ENCODE measurements at places on chromosomes 6 and 20. TPM values are rescaled to one million over a fixed set of nuclear protein-coding genes. Genes with fewer than 3 reads are reported as not detected.
A peak's percentile ranks its signal among the peaks of the same experiment; 100 is the strongest.

POM121L2 gene
- not detected for polyA plus RNA-seq

HLA-E gene
- 1,099 TPM for polyA plus RNA-seq

BTNL2 gene
- not detected for polyA plus RNA-seq

PLEKHG1 gene
- polyA plus RNA-seq, result 0.05 TPM

DNA sequence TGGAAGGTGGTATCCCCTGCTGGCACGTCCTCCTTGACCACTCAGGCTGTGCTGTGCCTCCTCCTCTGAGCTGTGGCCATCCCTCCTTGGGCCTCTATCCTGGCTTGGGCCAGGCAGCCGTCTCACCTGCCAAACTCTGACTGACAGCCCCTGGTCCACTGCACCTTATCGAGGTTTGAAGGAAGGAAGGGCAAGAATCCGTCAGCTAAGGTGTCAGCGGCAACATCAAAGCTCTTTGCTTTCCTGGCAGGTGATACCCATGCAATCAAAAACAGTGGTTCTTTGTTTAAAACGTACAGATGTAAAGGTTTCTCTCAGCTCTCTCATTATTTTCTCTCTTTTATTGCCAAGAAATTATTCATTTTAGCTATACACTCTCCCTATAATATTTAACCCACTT lies 203.9 kb downstream of the TBXT start:
- H3K4me1 ChIP-seq, result no peaks in the 10 kb centered on the region
- no peak overlapping the region for H3K4me3 ChIP-seq
- no peak for DNase-seq
- no peaks in the 10 kb centered on the region for H3K36me3 ChIP-seq
- no peak overlapping the region for H3K27ac ChIP-seq
- no peaks in the 10 kb centered on the region for H3K27me3 ChIP-seq

DNA sequence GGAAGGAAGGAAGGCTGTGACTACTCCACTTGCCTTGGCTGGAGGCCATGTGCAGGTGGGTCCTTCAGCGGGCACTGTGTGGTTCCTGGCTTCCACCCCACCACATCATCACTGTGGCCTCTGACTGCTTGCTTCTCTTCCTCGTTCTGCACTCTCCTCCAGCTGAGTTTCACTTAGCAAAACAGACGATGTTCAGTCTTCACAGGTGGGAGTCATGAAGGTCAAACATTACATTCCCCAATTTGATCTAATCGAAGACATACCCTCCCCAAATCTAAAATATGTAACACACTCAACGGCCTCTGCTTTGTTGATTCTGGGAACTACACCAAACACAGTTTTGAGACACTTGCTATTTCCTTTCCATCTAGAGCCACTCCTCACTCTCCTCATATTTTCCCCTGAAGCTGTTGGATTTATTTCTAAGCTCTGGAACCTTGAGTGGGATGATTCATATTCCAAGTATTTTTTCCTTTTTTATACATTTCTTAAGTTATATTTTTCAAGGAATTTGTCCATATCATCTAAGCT lies 132.5 kb upstream of the FOXA2 start:
- H3K4me3 ChIP-seq, result no peak overlapping the region
- H3K36me3 ChIP-seq, result no peaks in the 10 kb centered on the region
- H3K4me1 ChIP-seq, result no peaks in the 10 kb centered on the region

GRCh38 chr6:168783720-168784119 lies 342.7 kb downstream of the SMOC2 start:
- H3K36me3 ChIP-seq, result no peaks in the 10 kb centered on the region
- DNase-seq, result no peak
- no peaks in the 10 kb centered on the region for H3K4me1 ChIP-seq
- H3K4me3 ChIP-seq, result no peak overlapping the region
- no peaks in the 10 kb centered on the region for H3K27me3 ChIP-seq

- H3K4me1 ChIP-seq, result no peaks in the 10 kb centered on the region
- no peaks in the 10 kb centered on the region for H3K36me3 ChIP-seq
- no peak for DNase-seq
- H3K27me3 ChIP-seq, result no peaks in the 10 kb centered on the region
- H3K27ac ChIP-seq, result no peak overlapping the region
- H3K4me3 ChIP-seq, result no peak overlapping the region
Observed at GRCh38 chr6:130908188-130908587, 81.0 kb downstream of the SMLR1 start.

- no peaks in the 10 kb centered on the region for H3K27me3 ChIP-seq
- no peaks in the 10 kb centered on the region for H3K36me3 ChIP-seq
- no peak overlapping the region for H3K27ac ChIP-seq
- peaks cover 50% of the 10 kb centered on the region for H3K4me1 ChIP-seq
- DNase-seq, result no peak
- H3K4me3 ChIP-seq, result no peak overlapping the region
Observed at GRCh38 chr6:14349507-14349906, 231.9 kb downstream of the CD83 start.

DNA sequence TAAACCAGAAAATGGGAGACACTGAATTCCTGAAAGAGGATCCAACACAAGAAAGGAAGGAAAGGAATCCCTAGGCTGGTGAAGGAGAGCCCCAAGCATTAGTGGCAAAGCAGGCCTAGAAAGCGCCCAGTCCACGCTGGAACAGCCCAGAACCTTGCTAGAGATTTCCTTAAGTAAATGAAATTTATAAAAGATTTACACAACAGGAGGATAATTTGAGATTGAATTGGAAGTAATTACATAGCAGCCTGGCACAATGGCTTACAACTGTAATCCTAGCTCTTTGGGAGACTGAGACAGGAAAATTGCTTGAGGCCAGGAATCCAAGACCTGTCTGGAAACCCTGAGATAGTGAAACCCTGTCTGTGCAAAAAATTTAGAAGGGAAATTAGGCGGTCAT lies 26.8 kb upstream of the C20orf144 start:
- no peak for DNase-seq
- H3K4me3 ChIP-seq, result no peak overlapping the region
- H3K27ac ChIP-seq, result no peak overlapping the region
- peaks cover 72% of the 10 kb centered on the region for H3K36me3 ChIP-seq
- no peaks in the 10 kb centered on the region for H3K4me1 ChIP-seq

GRCh38 chr6:88165087-88165843 lies 882 bp downstream of the CNR1 start:
- no peaks in the 10 kb centered on the region for H3K36me3 ChIP-seq
- peaks cover 90% of the 10 kb centered on the region for H3K27me3 ChIP-seq
- no peak for DNase-seq
- no peak overlapping the region for H3K27ac ChIP-seq

GRCh38 chr6:37727996-37728395 lies 30.3 kb upstream of the MDGA1 start:
- H3K36me3 ChIP-seq, result no peaks in the 10 kb centered on the region
- no peak overlapping the region for H3K4me3 ChIP-seq
- H3K27me3 ChIP-seq, result no peaks in the 10 kb centered on the region
- DNase-seq, result no peak
- H3K27ac ChIP-seq, result no peak overlapping the region

DNA sequence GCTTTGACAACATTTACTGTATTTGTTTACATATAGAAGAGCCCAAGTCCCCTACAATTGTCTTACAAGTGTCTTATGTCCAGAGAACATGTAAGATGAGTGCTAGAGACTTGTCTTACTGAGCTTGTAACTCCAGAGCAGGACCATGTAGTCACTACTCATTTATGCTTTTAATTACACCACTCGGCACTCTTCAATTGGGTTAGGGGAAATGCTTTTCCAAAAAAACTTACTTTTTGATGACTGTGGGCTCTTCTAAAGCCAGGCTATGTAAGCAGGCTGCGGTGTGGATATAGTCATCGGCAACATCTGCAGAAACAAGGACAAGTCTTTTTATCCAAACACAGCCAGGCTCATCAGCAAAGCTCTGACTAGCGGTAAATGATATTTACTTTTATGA lies 18.7 kb downstream of the SNX5 start:
- H3K27ac ChIP-seq, result peak overlapping the region; percentile 23
- H3K36me3 ChIP-seq, result peaks cover 100% of the 10 kb centered on the region
- no peak overlapping the region for H3K4me3 ChIP-seq
- no peaks in the 10 kb centered on the region for H3K4me1 ChIP-seq
- DNase-seq, result no peak
- H3K27me3 ChIP-seq, result no peaks in the 10 kb centered on the region

- DNase-seq, result no peak
- H3K27ac ChIP-seq, result no peak overlapping the region
- no peaks in the 10 kb centered on the region for H3K27me3 ChIP-seq
- H3K4me1 ChIP-seq, result no peaks in the 10 kb centered on the region
Observed at GRCh38 chr20:13341737-13342393, 120.8 kb downstream of the ISM1 start.

- no peak overlapping the region for H3K27ac ChIP-seq
- H3K27me3 ChIP-seq, result peaks cover 24% of the 10 kb centered on the region
- H3K4me1 ChIP-seq, result no peaks in the 10 kb centered on the region
- DNase-seq, result no peak
Observed at GRCh38 chr20:63226042-63226943, 9.4 kb upstream of the BIRC7 start.

- peaks cover 40% of the 10 kb centered on the region for H3K36me3 ChIP-seq
- no peak overlapping the region for H3K27ac ChIP-seq
- DNase-seq, result no peak
- no peaks in the 10 kb centered on the region for H3K4me1 ChIP-seq
- no peak overlapping the region for H3K4me3 ChIP-seq
Observed at GRCh38 chr6:45505470-45505869, 127.7 kb upstream of the SUPT3H start.

- H3K27me3 ChIP-seq, result no peaks in the 10 kb centered on the region
- peaks cover 29% of the 10 kb centered on the region for H3K4me1 ChIP-seq
- peak overlapping the region; percentile 92 for H3K27ac ChIP-seq
- H3K4me3 ChIP-seq, result no peak overlapping the region
- DNase-seq, result no peak
Observed at GRCh38 chr6:13302291-13302690, 26.0 kb downstream of the TBC1D7 start.

DNA sequence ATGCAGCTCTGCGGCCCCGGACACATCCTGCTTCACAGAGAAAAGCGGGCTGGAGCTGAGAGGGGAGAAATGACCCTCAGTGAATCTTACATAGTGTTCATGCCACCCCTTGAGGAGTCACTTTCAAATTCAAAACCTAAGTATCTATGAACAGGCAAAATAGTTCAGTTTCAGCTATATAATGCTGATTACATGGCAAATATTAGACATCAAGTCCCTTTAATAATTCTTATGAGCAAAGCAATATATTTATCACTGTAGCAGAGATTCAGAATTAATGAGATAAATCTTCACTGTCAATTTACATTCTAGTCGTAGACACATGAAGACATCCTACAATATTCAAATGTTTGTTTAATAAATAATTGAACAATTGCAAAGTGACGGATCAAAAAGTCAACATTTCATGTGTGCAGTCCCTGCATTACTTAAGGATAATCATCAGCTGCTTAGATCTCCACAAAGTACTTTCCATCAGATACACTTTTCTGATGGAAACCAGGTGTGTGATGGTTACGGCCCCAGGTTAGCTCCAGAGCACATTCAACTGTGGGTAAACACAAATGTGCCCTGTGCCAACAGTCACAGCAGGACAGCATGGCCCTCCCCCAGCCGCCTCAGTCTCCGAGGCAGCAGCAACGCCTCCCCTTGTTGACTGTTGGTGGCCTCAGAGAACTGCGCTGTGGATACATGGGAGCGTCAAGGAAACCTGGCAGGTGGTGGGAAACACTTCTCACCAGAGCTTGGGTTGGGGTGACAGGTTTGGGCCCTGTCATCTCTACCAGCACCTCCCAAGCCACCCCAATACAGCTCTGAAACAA lies 787 bp upstream of the PRR18 start:
- peaks cover 8% of the 10 kb centered on the region for H3K4me1 ChIP-seq
- peaks cover 55% of the 10 kb centered on the region for H3K27me3 ChIP-seq
- no peaks in the 10 kb centered on the region for H3K36me3 ChIP-seq
- DNase-seq, result no peak

- no peak for DNase-seq
- H3K4me3 ChIP-seq, result no peak overlapping the region
- H3K36me3 ChIP-seq, result no peaks in the 10 kb centered on the region
- H3K27ac ChIP-seq, result no peak overlapping the region
- H3K4me1 ChIP-seq, result peaks cover 16% of the 10 kb centered on the region
Observed at GRCh38 chr6:49551866-49552129, 1.3 kb downstream of the C6orf141 start.

DNA sequence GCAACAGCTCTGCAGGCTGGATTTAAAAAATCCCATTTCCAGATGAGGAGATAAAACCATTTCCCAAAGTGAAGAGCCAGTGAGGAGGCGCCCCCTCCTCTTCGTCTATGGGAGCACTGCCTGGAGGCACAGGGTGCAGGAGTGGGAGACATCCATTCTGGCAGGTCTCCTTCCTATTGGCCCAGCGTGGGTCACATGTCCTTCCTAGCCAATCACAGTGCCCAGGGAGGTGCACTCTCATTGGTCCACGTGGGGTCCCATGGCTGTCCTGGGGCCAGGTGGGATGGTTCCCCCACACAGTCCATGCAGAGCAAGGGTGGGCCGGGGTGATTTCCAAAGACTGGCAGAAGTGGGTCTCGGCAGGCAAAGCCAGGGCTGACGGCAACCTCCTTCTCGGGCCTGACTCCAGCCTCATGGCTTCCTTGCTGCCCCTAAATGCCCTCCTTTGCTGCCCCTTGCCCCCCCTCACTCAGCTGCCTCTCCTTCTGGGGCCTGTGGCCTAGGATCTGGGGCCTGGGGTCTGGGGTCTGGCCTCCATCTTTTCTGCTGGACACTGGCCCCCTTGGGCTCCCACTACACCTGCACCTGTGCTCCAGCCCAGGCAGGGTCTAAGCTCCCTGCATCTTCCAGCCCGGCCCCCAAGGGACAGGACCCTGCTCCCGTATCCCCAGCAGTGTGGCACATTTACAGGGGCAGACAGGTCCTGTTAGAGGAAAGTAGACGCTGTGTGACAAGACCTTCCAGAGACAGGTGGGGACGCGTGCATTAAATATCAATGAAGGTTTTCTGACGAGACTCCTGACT lies 231.7 kb downstream of the TAF4 start:
- DNase-seq, result no peak
- no peaks in the 10 kb centered on the region for H3K4me1 ChIP-seq
- H3K27ac ChIP-seq, result no peak overlapping the region
- no peaks in the 10 kb centered on the region for H3K36me3 ChIP-seq
- no peak overlapping the region for H3K4me3 ChIP-seq

GRCh38 chr6:167980911-167981580 lies 16.4 kb upstream of the KIF25 start:
- no peaks in the 10 kb centered on the region for H3K27me3 ChIP-seq
- no peak overlapping the region for H3K4me3 ChIP-seq
- no peak for DNase-seq
- H3K36me3 ChIP-seq, result no peaks in the 10 kb centered on the region
- H3K27ac ChIP-seq, result no peak overlapping the region
- H3K4me1 ChIP-seq, result no peaks in the 10 kb centered on the region

Measured in CD14-positive monocyte (primary cell).